Muscle of leg (tissue), 16 donors: ENCODE measurements at places on chromosomes 1 and 21. TPM values are rescaled to one million over a fixed set of nuclear protein-coding genes. Genes with fewer than 3 reads are reported as not detected.

TCHH gene
- not detected for polyA plus RNA-seq

RIMKLA gene
- polyA plus RNA-seq, result 2.0 TPM

PPFIA4 gene
- polyA plus RNA-seq, result 48.7 TPM

C1orf35 gene
- 13.4 TPM for polyA plus RNA-seq

AGPAT3 gene
- 28.8 TPM for polyA plus RNA-seq

EFNA3 gene
- polyA plus RNA-seq, result 2.5 TPM

C1orf116 gene
- polyA plus RNA-seq, result 0.12 TPM

C21orf91 gene
- 14.8 TPM for polyA plus RNA-seq
